Muscle of back (tissue), 13 donors: ENCODE measurements at places on chromosomes 12 and 14.

GRCh38 chr14:46920542-46920941, 269.0 kb upstream of the RPL10L start:
- no peak for DNase-seq

DNA sequence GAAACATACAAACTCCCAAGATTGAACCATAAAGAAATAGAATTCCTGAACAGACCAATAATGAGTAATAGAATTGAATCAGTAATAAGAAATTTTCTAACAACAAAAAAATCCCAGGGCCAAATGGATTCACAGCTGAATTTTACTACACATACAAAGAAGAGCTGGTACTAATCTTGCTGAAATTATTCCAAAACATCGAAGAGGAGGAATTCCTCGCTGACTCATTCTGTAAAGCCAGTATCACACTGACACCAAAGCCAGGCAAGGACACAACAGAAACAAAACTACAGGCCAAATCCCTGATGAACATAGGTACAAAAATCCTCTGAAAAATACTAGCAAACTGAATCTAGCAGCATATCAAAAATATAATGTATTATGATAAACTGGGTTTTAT, 367.8 kb upstream of the CLEC14A start:
- DNase-seq: no peak

- DNase-seq: no peak
Measured at GRCh38 chr14:55721353-55721752, 141.3 kb downstream of the KTN1 start.

- DNase-seq: no peak
Measured at GRCh38 chr14:36626151-36626550, 35.5 kb upstream of the PAX9 start.

- no peak for DNase-seq
Measured at GRCh38 chr14:29671034-29671433, 256.6 kb downstream of the PRKD1 start.

GRCh38 chr12:6154730-6155459, 30.4 kb upstream of the VWF start:
- DNase-seq: no peak

GRCh38 chr12:105072888-105073488, 11.3 kb downstream of the ALDH1L2 start:
- no peak for DNase-seq

DNA sequence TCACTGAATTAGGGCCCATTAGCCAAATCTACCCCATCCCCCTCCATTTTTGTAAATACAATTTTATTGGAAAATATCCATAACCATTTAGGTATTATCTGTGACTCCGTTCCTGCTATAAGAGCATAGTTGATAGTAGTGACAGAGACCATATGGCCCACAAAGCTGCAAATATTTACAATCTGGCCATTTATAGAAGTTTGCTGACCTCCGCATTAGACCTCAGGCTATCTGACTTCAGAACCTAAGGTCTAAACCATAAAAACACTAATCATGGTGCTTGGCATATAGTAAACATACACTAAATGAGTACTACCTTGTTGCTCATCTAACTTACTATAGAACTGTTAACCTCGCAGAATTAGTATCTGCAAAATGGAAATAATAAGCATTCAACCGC, 124.8 kb downstream of the NPAS3 start:
- DNase-seq: no peak

GRCh38 chr14:29847056-29847380, 80.6 kb downstream of the PRKD1 start:
- DNase-seq: no peak

DNA sequence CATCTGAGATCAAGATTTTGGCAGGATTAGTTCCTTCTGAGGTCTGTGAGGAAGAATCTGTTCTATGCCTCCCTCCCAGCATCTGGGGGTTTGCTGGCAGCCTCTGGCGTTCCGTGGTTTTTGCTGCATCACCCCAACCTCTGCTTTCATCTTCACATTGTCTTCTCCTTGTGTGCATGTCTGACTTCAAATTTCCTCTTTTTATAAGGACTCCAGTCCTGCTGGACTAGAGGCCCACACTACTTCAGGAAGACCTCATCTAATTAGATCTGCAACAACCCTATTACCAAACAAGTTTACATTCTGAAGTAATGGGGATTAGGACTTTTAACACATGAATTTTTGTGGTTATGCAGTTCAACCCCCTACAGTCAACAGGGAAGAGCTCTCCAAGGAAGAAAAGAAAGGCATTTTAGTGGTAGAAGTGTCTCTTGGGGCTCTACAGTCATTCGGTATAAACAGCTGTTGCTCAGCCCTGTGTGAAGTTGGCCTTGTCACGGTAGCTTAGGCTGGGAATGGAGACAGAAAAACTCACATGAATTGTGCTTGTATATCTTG, 89.7 kb downstream of the CAND1 start:
- peak; percentile 72 for DNase-seq

DNA sequence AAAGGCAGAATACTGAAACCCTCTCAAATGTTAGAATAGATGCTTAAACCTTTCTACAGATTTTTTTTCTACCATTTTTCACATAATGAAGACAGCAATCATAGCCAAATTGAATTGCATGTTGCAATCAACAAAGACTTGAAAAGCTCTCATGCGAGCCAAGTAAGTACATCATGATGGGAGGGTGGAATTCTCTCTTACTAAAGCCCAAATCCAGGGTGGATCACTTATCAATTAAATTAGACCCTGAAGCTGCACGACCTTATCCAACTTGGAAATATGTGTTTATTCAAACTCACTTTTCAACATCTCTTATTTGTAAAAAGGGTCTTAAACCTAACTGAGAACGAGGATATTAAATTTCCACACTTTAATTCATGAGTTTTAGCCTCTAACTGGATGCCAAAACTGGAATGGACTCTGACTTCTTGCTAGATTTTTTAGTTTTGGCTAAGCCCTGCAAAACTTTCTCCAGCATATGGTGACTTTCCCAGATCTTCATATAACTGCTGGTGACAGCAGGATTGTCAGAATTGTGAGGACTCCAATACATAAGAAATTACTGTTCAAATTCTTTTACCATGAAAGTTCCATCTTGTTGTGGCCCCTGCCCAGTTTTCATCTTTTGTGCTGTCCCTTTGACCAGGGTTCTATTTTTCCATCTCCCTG, 53.6 kb downstream of the HECTD4 start:
- DNase-seq: no peak

- no peak for DNase-seq
Measured at GRCh38 chr12:110349514-110350151, 53.9 kb downstream of the ANAPC7 start.

DNA sequence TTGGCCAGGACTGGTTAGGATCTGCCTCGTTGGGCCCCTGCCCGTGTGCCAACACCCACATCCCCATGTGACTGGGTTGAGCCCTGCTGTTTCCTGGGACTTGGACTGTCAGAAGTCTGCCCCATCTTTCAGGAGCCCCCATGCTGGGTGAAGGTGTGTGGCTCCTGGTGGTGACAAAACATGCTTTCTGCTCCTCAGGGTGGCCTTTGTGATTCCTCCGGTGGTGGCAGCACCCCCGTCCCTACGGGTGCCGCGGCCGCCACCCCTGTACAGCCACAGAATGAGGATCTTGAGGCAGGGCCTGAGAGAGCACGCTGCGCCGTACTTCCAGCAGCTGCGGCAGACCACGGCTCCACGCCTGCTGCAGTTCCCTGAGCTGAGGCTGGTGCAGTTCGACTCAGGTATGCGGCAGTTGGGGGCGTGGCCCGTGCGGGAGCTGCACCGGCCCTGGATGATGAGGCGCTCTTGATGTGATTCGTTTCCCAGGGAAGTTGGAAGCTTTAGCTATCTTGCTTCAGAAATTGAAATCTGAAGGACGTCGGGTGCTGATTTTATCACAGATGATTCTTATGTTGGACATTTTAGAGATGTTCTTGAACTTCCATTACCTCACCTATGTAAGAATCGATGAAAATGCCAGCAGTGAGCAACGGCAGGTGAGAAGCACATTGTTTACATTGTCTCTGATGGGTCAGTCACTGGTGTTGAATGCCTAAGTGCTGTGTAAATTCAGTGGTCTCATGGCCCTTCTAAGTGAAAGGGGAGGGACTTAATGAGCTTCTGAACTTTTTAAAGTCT, 80.0 kb downstream of the EP400 start:
- no peak for DNase-seq

DNA sequence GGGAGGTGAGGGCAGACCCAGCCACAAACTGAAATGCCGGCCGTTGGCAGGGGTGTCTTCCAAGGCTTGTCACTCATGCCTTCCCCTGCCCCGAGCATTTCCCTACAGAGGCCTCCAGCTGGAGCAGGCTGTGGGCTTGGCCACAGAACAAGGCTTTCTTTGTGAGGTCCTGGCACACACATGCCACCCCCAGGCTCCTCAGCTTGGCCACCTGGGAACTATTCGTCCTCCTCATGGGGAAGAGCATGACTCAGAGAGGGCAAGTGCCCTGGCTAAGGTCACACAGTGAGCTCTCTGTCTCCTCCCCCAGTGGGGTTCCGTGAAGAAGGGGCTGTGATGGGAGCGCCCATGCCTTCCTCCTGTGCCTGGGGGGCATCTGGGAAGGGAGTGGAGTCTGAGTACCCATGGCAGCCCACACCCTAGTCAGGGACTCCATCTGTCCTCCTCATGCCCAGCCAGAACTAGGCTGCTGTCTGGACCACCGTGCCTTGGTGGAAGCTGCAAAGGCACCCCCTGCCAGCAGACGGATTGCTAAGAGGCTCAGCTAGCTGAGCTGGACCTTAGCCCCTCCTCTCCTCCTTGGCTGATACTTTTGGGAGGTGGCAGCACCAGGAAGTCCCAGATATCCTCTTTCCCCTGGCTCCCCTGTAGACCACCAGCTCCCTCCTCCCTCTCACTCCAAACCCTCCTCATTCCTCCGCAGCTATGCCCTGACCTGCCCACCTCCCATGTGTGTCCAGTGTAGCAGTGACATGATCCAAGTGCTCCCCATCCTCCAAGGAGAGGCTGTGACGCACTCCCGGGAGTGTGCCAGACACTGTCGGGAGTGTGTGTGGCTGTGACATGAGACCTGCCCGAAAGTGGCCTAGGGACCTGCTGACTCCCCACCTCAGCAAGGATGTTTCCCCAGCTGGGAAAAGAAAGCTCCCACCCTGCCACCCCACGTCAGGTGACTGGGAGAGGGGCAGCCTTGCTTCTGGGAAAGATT, 21.4 kb downstream of the ABCB9 start:
- no peak for DNase-seq

- no peak for DNase-seq
Measured at GRCh38 chr12:58326534-58326933, 385.2 kb downstream of the ATP23 start.

GRCh38 chr12:105637470-105637869, 307.0 kb downstream of the C12orf75 start:
- DNase-seq: no peak

- no peak for DNase-seq
Measured at GRCh38 chr12:52452101-52452500, at the start of gene KRT6B. Gene KRT6B (minus strand): TSS chr12:52452146. CDS start chr12:52452078, 68 bp downstream.

DNA sequence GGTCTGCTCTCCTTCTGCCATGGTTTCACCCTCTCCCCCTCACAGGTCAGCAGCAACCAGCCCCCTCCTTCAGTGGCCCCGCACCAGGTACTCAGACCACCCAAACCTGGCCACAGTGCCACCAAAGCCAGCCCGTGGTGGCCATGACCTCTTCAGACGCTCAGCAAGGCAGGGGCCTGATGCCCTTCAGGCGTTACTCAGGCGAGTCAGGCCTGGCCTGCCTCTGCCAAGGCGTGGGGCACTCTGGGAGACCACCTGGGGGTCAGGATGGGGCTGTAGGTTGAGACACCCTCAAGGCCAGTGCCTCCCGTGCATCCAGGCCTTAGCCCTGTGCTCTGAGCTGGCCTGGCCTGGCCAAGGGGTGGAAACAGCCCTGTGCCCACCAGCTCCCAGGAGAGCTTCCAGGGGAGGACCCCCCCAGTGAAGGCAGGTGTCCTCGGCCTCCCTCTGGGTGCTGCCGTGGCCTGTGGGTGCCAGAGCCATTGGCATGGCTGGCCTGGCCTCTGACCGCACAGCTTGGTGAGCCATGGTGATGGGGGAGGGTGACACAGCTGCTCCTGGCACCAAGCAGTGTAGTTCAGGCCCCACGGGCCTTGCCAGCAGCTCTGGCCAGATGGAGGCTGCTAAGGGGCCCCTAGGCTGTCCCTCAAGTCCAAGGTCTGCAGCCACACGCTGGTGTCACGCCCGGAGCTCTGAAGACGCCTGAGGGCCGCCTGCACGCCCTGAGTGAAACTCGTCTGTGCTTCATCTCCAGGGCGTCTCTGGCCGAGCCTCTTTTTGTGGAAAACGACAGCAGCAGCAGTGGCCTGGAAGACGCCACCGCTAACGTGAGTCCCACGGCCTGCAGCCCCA, 15.1 kb downstream of the XRCC3 start:
- DNase-seq: peak; percentile 45

DNA sequence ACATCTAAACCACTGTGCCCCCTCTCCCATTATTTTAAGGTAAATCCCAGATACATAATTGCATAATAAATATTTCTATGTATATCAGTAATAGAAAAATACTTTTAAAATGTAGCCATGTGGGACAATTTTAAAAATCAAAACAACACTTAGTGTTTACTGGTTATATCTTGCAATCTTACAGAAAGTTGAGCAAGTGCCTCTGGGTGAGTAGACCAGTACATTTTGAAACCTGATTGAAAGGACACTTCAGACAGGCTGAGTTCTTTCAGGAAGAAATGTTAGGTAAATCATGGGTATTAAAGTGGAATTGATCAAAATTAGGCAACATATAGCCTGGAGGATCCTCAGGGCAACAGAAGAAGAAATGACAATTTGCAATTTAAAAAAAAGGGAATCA, 7.2 kb downstream of the SLC38A4 start:
- no peak for DNase-seq

DNA sequence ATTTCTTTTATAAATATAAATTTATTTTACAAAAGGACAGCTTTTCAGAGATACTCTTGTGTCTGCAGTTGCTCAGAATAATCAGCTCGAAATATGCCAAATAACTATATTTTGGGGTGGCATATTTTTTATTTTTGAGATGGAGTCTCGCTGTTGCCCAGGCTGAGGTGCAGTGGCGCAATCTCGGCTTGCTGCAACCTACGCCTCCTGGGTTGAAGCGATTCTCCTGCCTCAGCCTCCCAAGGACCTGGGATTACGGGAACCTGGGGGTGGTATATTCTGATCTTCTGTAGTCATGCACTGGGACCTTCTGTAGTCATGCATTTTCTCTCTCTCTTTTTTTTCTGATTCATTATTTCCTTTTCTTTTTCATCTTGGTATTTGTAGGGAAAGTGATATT, 135.0 kb upstream of the AMIGO2 start:
- DNase-seq: no peak

GRCh38 chr12:92369056-92369455, 223.4 kb upstream of the BTG1 start:
- DNase-seq: no peak

DNA sequence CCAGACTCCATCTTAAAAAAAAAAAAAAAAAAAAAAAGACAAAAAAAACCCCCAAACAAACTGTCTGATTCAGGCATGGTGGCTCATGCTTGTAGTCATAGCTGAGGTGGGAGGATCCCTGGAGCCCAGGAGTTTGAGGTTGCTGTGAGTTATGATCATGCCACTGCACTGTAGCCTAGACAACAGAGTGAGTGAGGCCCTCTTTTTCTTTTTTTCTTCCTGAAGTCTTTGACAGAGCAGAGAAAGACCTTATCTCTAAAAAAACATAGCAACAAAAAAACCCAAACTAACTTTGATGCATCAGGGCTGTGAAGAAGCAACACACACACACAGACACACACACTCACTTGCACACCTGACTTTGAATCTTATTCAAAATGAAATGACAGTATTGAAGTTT, 7.7 kb upstream of the AMN1 start:
- DNase-seq: no peak

- no peak for DNase-seq
Measured at GRCh38 chr14:36424478-36425102, 95.4 kb downstream of the NKX2-1 start.
